ENCODE measurements at places on chromosomes 6 and 20.

- peak; percentile 10 for DNase-seq
Observed at GRCh38 chr6:117908246-117909068, 1.4 kb downstream of the SLC35F1 start.

- no peak for DNase-seq
Observed at GRCh38 chr20:46036370-46036769, 7.4 kb downstream of the SLC12A5 start.

GRCh38 chr6:75551367-75551952 lies 50.2 kb upstream of the SENP6 start:
- no peak for DNase-seq

DNA sequence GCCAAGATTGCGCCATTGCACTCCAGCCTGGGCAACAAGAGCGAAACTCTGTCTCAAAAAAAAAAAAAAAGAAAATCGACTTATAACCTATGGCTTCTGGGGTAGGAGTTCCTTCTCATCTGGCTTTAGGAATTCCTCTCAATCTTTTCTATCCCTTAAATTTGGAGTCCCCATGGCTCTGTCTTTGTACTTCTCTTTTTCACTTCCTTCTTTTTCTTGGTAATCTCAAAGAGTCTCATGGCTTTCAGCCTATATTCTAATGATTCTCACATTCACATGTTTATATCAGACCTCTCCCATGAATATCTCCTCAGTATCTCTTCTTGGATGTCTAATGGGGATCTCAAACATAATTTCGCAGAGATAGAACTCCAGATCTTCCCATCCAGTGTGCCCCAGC lies 42.8 kb upstream of the RALGAPA2 start:
- DNase-seq, result no peak

- no peak for DNase-seq
Observed at GRCh38 chr6:36239774-36240173, 30.1 kb upstream of the PNPLA1 start.

- DNase-seq, result no peak
Observed at GRCh38 chr20:32115211-32115767, 5.8 kb downstream of the TM9SF4 start.

DNA sequence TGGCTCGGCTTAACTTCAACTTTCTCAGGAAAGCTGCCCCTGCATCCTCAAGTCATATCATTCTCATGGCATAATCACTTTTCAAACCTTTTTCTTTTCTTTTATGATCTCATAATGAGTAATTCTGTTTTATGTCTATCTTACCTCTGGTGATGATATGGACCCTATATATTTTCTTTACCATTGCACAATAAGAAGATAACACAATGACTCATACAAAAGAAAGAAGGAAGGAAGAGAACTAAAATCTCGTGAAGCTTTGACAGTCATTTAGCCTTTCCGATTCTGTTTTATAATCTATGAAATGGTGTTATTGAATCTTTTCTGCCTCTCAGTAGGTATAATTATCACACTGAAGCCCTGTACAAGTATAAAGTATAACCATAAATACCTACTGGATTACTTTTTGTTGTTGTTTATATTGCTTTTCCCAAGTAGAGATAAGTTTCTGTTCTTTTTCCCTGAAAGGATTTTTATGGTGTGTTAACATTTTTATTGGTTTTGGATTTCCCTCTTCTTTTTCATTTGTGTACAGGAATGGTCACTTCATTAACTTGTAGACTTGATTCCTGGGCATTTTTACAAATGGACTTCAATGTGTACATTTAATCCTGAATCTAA lies 300.9 kb downstream of the LAMA2 start:
- DNase-seq, result no peak

- no peak for DNase-seq
Observed at GRCh38 chr6:102986086-102986485, 1592.6 kb downstream of the GRIK2 start.

DNA sequence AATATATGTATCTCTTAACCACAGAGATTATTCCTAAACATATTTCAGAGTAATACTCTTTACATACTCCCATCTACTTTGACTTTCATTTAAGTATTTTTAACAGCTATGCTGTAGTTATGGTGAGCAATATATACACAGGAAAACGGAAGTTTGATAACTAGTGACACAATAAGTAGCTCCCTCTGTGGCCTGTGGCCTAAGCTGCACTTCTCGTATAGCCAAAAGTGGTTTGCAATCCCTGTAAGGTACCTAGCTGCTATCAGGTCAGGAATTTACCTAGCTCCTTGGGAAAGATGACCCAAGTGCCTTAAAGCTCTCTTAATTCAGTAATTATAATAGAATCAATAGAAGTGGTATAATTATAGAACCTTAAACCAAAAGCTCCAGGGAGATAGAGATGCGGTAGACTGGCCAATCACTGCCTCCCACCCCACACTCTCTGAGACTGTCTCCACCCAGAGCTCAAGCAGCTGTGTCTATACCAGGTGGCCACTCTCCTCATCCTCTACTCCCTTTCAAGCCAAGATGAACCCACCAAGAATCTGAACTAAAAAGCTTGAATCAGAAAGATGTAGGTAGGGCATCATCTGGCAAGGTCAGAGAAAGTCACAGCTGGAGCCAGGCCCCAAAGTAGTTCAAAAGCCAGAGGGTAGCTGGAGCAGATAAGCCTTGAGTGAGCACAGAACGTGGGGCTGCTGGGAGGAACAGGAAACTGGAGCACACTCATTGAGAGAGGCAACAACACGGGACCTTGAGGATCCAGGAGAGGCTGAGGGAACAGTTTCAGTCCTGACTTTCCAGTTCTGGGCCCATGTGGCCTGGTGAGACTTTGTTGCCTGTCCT lies 84.9 kb upstream of the ASF1A start:
- DNase-seq, result no peak

GRCh38 chr6:44867571-44868334 lies 460.4 kb upstream of the RUNX2 start:
- no peak for DNase-seq

- no peak for DNase-seq
Observed at GRCh38 chr6:96420294-96420693, 101.3 kb upstream of the UFL1 start.

DNA sequence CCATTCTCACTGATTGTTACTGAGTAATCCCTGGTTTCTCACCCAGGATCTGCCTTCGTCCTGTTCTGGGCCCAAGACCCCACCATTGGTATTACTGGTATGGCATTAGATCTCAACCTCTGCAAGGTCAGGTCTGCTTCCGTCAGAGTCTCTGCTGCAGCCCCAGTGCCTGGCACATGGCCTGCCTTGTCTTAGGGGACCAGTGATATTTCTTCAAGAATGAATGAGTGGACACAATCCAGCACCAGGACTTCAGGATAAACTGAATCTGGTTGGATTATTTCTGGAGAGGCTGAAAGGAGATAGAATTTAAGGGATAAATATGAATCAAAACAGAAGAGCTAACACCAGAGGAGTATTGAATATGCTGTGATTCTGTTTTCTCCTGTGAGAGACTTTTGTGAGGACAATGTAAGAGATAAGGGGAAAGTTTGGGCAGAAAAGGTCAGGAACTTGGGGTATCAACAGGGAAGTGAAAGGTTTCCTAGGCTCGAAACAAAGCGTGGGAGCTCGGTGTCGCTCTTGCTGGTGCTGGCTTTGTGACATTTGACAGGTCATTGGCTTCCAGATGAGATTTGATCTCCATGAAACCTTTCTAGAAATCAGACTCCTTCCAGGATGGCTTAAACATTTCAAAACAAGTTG lies 53.9 kb downstream of the OSTM1 start:
- no peak for DNase-seq

DNA sequence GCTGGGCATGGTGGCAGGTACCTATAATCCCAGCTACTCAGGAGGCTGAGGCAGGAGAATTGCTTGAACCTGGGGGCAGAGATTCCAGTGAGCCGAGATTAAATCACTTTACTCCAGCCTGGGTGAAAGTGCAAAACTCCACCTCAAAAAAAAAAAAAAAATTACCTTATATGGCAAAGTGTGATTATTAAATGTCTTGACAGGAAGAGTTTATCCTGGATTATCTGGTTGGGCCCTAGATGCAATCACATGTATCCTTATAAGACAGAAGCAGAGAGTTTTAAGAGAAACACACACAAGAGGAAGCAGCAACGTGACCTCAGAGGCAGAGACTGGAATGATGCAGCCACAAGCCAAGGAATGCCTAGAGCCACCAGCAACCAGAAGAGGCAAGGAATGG lies 11.0 kb downstream of the ADA start:
- no peak for DNase-seq

GRCh38 chr20:38156888-38157634 lies 8.0 kb downstream of the TGM2 start:
- no peak for DNase-seq

DNA sequence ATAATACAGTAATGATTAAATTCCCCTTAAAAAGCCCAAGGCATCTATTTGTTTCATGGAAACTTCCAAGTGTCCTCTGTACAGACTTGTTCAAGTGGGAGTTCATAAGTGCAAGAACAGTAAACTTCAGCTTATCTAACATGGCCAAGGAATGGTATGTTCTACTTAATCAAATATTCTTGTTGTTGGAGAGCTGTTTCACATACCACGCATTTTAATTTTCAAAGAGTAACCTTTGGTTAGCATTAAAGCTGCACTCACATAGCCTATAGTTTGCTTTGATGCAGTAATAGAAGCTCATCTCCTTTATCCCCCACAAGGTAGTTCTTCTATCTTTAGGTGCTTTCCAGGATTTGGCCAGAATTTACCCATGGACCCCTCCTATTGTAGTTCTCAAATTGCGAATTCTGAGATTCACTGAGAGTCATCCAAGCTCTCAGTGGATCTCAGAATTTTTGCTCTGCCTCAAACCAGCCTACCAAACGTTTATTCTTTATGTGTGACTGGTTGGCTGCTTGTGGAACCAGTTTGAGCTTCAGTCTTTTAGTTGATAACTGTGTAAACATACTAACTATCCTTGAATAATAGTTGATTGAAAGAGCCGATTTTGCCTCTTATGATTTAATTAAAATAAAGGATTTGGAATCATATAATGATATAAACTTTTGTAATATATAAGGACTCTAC lies 668.0 kb upstream of the FLRT3 start:
- no peak for DNase-seq

- no peak for DNase-seq
Observed at GRCh38 chr6:138596591-138596990, 97.3 kb upstream of the NHSL1 start.

DNA sequence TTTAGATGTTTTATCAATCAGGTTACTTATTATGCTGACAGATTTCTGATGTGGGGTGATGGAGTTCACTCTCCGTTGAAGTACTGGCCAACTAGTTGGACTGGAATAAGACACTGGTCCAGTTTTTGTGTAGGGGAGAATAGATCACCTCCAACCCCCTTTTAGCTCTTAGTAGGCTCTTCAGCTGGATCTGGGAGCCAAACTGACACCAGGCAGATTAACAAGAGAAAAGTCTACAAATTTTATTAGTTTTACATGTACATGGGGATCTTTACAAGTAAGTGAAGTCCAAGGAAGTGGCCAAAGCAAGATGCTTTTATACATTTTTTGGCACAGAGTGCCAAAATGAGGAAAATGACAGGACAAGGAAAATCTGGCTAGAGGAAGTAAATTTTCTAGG lies 107.1 kb downstream of the UBE3D start:
- no peak for DNase-seq

DNA sequence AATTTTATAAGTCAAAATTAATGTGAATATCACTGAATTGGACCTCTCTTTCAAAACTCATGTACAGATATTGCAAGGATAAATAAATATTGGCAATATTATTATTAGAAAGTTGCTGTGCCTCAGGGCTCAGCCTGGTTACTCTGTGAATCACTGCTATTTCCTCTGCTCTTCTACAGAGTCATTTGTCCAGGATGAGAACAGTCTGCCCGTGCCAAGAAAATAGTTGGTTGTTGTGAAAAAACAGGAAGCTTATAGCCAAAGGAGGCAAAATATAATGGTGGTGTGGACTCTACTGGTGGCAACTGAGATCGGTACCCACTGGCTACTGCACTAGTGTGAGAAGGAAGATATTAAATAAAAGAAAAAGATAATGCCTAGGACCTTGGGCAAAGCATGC lies 93.6 kb downstream of the RIMS1 start:
- DNase-seq, result peak; percentile 58

DNA sequence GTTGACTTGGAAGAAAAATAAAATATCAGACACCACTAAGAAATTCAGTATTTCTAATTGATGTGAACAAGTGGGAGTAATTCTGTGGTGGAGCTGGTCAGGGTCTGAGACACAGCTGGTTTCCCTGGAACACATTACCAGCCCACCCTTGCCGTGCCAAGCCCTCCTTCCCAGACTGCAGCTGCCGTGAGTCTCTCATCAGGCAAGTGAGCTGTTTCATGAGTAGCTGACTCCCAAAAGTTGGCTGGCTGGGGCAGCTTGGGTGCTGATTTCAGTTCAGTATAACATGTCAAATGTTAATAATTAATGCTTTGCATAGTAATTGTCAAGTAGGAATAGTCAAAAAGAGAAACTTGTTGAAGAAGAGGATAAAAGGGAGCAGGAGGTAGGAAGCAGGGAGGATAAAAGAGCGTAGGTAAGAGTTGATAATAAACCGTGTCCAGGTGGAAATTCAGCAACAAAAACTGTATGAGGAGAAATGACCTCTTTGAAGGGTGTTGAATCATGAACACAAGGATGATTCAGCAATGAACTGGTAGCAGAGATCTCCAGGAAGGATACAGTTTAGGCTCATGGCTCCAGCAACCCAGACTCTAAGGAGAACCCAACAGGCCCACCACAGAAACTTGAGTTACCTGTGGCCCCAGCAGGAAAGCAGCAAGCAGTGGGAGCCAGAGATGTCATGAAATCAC lies 110.9 kb upstream of the SSTR4 start:
- DNase-seq, result no peak
